Cardiac fibroblast (primary cell): ENCODE measurements at places on chromosomes 13 and 19.

- DNase-seq, result peak; percentile 89
Observed at GRCh38 chr13:40508127-40508526, 158.3 kb downstream of the FOXO1 start.

DNA sequence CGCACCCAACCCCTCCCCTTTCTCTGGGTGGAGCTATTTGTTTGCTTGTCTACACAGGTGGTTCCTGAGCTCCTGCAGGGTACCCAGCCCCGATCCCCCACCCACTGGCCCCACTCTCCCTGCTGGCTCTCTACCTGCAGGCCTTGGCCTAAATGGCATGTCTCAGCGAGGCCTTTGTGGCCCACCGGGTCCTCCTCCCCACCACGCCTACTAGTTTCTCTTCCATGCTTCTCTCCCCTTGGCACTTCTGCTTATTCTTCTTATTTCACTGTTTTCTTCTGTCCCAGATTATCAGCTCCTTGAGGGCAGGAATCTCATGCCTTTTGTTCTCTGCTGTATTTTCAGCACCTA, 57.4 kb upstream of the ZNF536 start:
- no peak for DNase-seq

- no peak for DNase-seq
Observed at GRCh38 chr13:108993346-108993745, 363.9 kb downstream of the MYO16 start.

GRCh38 chr13:75365724-75366173, 116.2 kb downstream of the TBC1D4 start:
- DNase-seq, result peak; percentile 46

GRCh38 chr19:47471733-47472457, at the start of gene SLC8A2:
TSS of gene SLC8A2 (minus strand) at chr19:47471893. CDS start at chr19:47466403, 5,490 bp downstream.
- DNase-seq, result peak; percentile 85

GRCh38 chr19:2543463-2544442, 67.8 kb downstream of the GADD45B start:
- peak; percentile 99 for DNase-seq

GRCh38 chr13:65592731-65593130, 1637.4 kb downstream of the PCDH9 start:
- peak; percentile 58 for DNase-seq

- DNase-seq, result no peak
Observed at GRCh38 chr13:66077132-66077689, 1152.9 kb downstream of the PCDH9 start.

DNA sequence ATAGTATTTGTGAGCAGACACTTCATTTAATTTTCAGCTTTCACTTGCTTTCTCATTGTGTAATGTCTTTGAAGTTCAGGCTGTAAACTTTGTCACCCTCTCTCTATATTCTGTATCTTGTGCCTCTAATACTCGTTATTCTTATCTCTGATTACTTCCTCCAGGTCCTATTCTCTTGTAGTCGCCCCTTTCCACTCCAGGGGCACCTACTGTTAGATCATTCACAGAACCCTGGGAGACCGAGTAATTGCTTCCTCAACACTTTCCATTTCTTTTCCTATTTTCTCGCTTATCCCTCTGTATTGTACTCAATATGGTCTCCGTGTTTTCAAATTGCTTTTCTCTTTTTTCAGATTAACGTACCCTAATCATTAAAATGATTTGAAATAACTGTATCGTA, 93.9 kb upstream of the TDRD3 start:
- no peak for DNase-seq

DNA sequence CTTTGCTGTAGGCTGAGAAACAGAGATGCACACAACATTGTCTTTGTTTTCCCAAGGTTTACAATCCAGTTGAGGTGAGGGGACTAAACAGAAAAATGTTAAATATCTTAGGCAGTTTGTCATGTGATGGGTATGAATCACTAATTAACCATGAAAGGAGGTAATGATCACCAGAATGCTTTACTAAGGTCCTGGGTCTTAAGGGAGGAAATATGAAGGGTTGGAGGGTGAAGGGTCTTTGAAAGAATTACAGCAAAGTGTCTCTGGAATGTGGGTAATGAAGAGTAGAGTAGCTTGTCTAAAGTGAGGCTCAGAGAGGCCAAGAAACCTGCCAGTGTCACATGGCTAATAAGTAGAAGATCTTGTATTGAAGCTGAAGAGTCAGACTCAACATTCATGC, 19.0 kb downstream of the BIVM start:
- no peak for DNase-seq

DNA sequence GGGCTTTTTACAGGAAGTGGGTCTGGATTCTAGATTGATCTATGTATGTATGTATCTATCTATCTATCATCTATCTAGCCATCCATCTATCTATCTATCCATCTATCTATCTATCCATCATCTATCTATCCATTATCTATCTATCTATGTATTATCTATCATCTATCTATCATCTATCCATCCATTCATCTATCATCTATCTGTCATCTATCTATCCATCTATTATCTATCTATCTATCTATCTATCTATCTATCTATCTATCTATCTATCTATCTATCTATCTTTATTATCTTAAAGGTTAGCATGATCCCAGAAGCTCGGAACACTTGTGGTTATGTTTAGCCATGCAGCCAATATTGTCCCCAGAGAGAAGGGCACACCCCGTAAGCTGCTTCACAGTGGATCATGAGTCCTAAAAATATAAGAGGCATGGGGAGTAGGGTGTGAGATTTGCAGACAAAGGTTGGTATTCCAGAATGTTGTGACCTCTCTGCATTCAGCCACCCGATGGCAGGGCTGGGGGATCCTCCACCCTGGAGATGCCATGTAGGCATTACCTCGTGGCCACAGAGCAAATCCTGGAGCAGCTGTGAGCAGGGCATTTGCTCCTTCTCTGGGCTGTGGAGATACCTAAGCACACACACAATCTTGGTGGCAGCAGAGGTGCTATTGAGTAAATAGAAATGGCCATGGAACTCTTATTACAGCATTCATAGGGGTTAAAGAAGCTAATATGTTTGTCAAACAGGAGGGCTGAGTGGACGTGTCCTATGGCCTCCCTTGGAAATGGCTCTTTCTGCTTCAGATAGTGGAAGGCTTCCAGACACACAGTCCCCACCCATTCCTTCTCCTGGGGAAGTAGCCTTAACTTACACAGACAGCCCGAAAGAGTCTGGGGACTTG, 310.0 kb upstream of the TSHZ3 start:
- no peak for DNase-seq

DNA sequence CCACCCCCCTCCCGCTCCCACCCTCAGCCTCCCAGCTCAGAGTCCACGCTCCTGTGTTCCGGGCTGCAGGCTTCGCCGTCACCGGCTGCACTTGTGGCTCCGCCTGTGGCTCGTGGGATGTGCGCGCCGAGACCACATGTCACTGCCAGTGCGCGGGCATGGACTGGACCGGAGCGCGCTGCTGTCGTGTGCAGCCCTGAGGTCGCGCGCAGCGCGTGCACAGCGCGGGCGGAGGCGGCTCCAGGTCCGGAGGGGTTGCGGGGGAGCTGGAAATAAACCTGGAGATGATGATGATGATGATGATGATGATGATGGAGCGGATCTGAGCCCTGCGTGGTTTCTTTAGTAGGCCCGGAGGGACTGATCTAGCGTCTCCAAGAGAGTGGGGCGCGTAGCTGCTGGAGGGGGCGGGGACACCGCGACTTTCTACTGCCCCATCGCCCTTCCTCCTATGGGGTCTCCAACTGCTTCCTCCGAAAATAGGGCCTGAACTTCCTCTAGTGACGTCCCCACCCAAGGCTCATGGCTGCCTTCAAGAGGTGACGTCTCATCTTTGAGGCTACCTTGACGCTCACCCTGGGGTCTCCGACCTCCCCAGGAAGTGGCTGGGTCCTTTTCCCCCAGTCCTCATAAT, 1.4 kb downstream of the RETN start:
- DNase-seq, result no peak

DNA sequence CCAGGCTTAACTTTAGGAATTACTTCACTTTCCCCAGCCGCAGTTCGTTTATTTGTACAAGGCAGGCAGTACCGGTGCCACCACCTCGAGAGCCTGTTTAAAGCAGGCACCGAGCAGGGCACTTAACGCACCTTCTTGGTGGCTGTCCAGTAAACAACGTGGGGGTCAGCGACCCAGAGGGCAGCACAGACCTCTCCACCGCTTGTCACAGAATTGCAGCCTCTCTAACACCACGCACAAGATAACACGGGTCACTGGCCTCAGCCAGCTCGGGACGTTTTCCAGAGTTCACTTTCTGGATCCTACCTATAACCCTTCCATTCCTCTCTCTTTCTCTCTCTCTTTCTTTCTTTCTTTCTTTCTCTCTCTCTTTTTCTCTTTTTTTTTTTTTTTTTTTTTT, 16.8 kb upstream of the ELAVL1 start:
- DNase-seq, result no peak

DNA sequence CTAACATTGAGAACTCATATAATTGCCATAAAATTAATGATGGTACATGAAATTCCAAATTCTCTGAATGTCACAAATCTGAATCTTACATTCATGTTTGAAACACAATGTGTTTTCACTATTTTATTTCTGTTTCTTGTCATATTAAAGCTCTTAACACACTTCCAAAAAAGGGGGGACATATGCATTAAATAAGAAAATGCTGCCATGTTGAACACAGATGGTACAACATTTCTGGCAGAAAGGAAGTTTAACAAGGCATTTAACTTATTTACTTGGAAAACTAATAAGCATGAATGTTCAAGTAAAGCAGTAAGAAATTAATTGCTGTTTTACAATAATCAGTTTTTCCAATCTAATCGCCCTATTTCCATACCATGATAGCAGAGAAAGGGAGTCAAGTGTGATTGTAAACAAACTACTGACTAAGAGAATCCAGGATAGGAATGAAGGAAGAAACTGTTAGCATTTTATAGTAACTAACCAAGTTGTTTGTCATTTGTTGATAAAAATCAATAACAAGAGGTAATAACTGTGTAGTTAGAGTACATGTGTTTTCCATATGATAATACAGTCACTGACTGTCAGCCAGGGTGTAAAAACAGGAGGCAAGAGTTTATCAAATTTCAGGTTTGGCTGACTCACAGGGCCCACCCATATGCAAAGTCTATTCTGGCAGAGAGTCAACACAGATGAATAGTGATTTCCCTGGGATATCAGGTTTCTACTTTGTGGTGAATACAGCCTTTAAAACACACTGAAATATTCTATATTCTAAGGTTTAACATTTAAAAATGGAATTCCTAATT, 5.7 kb upstream of the FOXO1 start:
- peak; percentile 49 for DNase-seq

- DNase-seq, result peak; percentile 16
Observed at GRCh38 chr19:37905946-37906868, at the start of gene WDR87. TSS of gene WDR87 (minus strand) at chr19:37906594. CDS start at chr19:37898239, 8,355 bp downstream.

GRCh38 chr13:19658831-19659230, 25.4 kb downstream of the MPHOSPH8 start:
- no peak for DNase-seq

DNA sequence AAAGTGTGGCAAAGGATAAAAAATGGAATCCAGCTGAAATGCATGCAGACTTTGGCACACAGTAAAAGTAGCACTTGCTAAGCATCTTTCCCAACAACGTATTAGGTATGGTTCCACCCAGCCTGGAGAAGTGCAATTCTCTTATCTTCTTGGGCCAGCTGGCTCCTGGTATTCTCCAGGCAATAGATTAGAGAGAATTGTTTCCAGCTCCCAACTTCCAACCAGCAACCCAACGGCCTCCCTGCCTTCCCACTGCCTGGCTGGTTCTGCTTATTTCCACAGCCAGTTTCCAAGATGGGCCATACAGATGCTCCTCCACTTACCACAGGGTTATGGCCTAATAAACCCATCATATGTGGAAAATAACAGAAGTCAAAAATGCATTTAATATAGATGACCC, 133.4 kb downstream of the OXGR1 start:
- DNase-seq, result no peak
